Activated CD4-positive, alpha-beta T cell treated with anti-CD3 and anti-CD28 coated beads, Interleukin-2, amount 50 U/mL, for 24 hours (primary cell): ENCODE measurements at places on chromosomes 1 and 21.

GRCh38 chr1:167489571-167490340 is 28.6 kb downstream of the CD247 start:
- DNase-seq: no peak

DNA sequence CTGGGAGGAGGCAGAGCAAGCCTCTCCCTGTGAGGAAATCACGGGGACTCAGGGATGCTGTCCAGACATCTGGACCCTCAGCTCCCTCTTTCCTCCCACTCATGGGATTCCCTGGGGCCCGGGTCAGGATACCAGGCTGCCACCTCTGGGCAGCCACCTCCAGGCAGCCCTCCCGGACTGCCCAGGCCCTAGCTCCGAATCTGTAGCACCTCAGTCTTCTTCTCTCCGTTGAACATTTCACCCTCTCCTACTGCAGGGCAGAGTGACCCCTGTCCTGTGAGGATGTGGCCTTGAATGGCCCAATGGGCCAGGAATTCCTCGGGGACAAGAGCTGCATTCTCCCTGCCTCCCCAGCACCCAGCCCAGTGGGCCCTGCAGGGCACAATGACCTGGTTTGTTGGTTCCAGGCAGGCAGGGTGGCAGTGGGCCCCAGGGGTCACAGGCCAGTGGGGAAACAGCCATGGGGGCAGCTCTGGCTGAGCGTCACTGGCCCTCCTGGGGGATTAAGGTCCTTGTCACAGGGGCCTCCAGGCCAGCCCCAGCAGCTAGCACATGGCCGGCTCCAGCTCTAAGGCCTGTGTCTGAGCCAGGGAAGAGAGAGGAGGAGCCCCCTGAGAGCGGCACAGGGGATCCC is 9.5 kb upstream of the TTC34 start:
- DNase-seq: no peak

DNA sequence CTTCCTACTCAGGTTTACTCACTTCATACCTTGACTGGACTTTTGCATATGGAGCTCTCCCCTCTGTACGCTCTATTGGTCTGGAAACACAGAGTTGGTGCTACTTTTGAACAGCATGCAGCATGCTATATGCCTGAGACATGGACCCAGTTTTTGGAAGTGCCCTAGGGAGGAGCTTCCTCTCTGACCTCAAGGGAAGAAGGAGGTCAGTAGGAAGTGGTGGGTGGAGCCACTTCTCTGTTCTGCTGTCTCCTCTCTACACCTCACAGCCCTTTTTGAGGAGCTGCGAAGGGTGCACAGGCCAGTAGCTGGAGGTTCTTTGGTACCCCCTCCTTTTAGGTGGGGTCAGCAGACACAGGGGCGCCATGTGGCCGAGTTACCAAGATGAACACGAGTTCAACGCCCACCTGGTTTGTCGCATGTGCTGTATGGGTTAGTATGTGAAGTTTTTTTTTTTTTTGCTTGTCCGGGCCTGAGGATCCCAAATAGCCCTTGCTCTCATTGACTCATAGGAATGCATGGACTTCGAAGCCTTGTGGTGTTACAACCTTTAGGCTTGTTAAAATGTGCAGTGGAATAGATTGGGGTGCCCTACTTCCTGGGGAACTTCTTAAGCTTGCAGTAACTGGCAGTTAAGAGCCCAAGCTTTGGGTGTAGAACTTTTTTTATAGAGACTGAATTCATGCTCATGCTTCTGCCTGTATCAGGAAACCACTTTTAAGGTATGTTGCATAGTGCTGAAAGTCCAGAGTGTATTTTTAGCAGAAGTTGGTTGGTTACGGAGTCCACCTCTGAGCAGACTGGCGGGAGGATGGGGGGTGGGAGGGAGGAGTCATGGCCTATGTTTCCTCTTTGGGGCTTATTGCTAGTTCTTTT is 10.7 kb downstream of the MACF1 start:
- no peak for DNase-seq

GRCh38 chr1:5501206-5501930 is 490.9 kb downstream of the NPHP4 start:
- no peak for DNase-seq

- no peak for DNase-seq
Observed at GRCh38 chr1:26478159-26478558, 5.9 kb downstream of the HMGN2 start.

- no peak for DNase-seq
Observed at GRCh38 chr1:214216779-214217178, 64.2 kb upstream of the SMYD2 start.

DNA sequence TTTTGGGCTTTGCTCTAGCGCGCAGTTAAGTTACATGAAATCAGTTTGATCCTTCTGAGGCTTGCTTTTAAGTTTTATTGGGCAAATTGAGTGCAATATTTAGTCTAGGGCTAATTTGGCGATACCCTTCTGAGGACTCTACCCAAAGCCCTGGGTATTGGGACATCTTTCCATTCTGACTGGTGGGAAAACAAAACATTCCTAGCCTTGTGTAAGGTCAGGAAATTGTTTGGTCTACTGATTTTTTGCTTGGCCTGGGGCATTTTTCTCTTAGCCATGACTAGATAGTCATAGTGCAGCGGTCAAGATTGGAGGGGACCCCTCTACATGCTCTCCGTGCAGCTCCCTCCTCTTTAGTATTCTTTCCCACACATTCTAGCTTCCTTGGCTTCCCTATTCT is 189.6 kb upstream of the PTGFR start:
- DNase-seq: no peak

DNA sequence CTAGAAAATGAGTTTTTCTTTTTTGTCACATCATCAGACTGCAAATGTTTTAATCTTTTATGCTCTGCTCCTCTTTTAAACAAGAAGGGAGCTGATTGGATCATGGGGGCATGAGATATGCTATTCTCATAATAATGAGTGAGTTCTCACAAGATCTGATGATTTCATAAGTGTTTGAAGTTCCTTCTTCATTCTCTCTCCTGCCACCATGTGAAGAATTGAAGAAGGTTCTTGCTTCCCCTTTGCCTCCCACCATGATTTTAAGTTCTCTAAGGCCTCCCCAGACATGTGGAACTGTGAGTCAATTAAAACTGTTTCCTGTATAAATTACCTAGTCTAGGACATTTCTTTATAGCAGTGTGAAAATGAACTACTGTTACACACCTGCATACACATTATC is 218.2 kb downstream of the NRIP1 start:
- no peak for DNase-seq

GRCh38 chr1:48492392-48492791 is 20.4 kb upstream of the SPATA6 start:
- no peak for DNase-seq

DNA sequence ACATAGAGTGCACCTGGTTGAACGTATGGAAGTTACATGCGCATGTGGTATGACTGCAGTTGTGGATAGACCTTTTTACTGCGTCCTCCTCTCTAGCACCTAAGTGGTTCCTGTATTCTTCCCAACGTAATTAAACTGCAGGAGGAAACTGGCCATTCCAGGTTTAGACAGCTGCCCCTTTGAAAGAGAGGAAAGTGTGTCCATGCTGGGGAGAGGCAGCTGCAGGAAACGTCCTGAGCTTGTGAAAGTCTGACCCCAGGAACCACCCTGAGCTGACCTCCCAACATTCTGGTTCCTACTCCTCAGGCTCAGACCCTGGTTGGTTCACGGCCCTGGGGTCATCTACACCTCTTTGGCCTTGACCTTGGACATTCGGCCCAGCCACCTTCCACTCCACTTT is 309.3 kb downstream of the DISC1 start:
- no peak for DNase-seq

- no peak for DNase-seq
Observed at GRCh38 chr1:85656256-85656655, 52.0 kb downstream of the ZNHIT6 start.

- no peak for DNase-seq
Observed at GRCh38 chr1:178438432-178438831, 58.3 kb downstream of the CLEC20A start.

DNA sequence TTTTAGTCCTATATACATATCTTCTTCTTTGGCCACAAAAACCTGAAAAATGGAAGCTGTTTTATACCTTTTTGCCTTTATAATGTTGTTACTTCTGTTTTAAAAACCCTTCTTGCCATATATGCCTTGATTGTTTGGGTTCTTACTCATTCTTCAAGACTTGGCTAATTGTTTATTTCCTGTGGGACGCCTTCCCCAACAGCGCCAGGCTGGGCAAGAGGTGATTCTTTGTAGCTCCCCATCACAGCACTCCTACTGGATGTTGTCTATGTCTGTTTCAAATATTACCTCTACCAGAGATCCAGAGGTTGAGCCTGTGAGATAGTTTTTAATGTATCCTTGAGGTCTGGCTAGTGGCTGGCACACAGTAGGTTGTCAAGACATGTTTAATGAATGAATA is 73.2 kb upstream of the CYP2J2 start:
- DNase-seq: no peak
